C1 segment of cervical spinal cord (tissue), 14 donors: ENCODE measurements at places on chromosomes 2 and 18.

- DNase-seq: no peak
These were observed 132.0 kb downstream of the ZNF804A start for GRCh38 chr2:184730288-184730687.

DNA sequence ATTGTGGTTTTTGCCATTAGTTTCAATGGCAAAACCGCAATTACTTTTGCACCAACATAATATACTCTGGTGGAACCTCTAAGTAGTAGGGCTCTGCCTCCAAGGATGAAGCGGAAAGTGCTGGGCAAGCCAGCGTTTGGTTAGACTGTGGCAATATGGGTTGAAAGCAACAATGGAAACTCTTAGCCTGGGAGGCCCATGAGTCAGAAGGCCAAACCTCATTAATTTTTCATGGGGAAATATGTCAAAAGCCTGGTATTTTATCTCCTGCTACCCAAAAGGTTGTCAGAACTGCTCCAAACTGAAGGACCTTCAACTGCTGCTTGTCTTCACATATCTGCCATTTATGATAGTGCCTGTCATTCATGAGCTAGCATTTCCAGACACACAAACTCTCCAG lies 179.1 kb upstream of the CYP26B1 start:
- DNase-seq: no peak

DNA sequence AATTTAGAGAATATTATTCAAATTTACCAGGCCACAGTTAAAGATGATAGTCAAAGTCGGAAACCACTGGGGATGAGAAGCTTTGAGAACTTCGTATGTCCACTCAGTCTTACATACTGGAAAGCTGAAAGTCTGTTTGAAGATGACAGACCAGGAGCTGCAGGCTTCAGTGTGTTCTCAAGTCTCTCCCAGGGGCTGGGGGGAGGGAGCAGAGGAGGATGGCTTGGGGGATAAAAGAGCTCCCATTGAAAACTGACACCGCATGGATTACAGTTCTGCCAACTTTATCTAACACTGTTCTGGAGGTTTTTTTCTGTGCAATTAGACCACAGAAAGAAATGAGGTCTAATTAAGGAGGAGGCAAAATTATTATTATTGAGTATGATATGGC lies 170.5 kb upstream of the ALKAL2 start:
- DNase-seq: no peak

DNA sequence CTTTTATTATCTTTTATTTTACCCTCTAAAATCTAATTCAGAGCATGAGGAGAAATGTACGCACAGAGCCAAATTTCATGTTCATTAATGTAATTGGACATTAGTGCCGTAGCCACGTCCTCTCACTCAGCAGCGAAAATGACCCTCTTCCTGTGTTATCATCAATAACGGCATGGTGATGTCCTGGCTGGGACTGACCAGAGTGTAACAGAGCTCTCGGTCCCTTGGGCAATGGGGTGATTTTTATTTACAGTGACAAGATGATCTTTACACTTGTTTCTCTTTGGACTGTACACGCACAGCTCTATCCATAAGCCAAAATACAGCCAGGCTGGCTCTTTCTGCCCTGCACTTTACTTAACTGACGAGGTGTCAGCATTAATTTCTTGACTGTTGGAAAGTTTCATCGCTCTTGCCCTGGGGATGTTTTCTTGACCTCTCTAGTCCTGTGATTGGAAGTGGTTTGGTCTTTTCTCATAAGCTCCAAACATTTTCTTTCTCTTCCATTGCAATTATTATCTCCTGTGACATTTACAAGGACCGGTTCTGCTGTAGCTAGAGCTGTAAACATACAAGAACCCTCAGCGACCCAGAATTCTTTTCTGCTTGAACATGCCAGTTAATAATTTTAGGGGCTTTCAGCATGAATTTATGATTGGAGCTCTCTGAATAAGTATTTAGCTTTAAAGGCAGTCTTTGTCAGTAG lies 308.0 kb upstream of the PIK3C3 start:
- DNase-seq: no peak

- no peak for DNase-seq
These were observed 89.5 kb downstream of the MRPS9 start for GRCh38 chr2:105127289-105127915.

GRCh38 chr2:95059656-95060370 lies 34.3 kb downstream of the MAL start:
- DNase-seq: no peak

DNA sequence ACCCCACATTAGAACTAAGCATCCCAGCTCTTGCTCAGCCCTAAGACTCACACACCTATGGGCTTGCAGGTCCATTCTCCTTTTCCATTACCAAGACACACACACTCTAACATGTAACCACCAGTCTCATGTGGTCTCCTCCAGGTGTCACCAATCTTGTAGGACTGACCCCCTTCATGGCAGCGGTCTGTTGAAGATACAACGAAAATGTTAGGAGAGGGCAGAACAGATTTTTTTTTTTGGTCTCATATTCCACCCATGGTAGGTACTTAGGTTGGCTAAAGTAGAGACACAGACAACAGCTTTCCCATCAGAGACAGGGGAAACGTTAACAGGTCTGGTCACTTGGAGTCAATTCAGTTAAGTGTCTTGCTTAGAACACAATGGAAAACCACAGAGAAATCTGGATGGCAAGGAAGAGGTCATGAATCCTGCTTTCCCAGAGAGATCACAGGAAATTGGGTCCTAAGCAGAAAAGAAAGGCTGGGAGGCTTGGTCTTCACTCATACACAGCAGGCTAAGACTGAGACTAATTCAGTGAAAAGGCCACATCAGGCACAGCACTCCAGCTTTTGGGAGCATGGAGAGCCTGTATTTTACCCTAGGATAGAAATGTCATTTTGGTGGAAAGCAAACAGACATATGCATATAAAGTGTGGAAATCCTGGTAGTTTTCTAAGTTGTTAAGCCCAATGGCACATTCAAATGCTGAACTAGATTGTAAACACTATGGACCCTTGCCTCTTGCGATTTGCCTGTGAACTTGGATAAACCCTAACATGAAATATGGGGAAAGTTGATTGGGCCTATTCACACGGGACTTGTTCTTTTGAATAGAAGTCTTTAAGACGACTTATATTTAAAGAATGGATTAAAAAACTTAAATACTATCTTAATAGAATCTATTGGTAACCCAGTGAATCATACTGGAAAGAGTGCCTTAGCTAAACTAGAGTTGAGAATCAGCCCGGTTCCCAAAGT lies 3.8 kb downstream of the FN1 start:
- DNase-seq: no peak

DNA sequence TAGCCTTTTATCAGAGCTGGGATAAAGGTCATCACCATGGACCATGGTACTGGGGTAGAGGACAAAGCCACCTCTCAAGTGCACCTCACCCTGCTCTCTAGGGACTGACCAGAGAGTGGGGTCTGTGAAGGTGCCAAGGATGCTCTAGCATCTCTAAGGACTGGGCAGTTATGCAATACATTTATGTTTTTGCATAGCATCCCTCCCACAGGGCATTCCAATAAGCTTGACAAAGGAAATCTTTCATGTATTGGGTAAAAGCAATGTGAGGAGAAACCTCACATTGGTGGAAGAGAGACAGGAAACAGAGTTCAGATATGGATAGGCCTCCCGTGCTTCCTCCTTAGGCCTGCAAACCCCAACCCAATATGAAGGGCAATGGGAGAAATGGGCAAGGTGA lies 31.6 kb downstream of the STK39 start:
- no peak for DNase-seq

DNA sequence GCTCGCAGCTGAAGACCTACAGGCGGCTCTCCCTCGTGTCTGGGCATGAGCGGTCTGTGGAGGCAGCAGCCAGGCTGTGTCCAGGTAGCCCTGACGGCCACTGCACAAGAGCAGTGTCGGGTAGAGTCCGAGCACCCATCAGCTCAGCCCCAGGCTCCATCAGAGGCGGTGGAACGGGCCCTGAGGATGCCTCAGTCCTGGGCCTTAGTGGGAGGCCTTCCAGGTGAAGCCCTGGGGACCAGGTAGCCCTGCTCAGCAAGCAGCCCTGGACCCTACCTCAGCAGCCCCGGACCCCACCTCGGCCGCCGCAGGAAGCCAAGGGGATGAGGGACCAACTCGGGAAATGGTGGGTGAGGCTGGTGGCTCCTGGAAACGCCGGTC lies 21.3 kb upstream of the KLF11 start:
- DNase-seq: no peak

GRCh38 chr2:55169359-55169758 lies 62.7 kb downstream of the CLHC1 start:
- no peak for DNase-seq

GRCh38 chr2:64698177-64698643 lies 44.5 kb upstream of the SERTAD2 start:
- no peak for DNase-seq

- DNase-seq: no peak
These were observed 117.3 kb downstream of the MSH2 start for GRCh38 chr2:47520302-47520630.

GRCh38 chr2:204205538-204205937 lies 269.0 kb downstream of the ICOS start:
- DNase-seq: no peak

DNA sequence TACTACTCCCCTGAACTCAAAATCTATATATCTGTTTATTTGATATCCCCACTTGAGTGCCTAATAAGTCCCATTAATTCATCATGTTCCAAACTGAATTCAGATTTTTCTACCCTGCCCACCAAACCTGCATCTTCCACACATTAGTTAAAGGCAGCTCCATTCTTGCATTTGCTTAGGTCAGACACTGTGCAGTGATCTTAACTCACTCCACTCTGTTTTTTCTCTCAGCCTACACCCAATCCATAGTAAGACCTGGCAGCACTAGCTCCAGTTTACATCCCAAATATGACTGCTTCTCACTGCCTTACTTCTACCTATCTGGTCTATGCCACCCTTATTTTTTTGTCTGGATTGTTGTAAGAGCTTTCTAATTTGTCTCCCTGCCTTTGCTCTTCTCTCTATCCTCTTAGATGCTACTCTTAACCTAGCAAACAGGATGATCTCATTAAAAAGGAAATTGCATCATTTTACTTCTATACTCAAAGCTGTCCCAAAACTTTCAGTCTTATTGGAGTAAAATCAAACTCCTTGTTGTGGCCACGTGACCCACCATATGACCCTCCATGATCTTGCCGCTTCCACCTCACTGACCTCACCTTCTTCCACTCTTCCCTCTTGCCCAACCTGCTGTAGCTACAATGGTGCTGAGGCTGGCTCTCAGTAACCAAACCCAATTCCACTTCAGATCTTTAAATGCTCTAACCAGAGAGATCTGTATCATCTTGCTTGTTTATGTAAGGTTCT lies 274.9 kb upstream of the FANCL start:
- DNase-seq: no peak

- DNase-seq: no peak
These were observed 2.4 kb upstream of the CETN1 start for GRCh38 chr18:577643-578375.

GRCh38 chr2:220455351-220455990 lies 828.0 kb downstream of the SLC4A3 start:
- DNase-seq: no peak

- DNase-seq: no peak
These were observed 36.4 kb downstream of the OLA1 start for GRCh38 chr2:174211954-174212353.

- no peak for DNase-seq
These were observed 79.8 kb upstream of the CCDC141 start for GRCh38 chr2:179129574-179130238.

DNA sequence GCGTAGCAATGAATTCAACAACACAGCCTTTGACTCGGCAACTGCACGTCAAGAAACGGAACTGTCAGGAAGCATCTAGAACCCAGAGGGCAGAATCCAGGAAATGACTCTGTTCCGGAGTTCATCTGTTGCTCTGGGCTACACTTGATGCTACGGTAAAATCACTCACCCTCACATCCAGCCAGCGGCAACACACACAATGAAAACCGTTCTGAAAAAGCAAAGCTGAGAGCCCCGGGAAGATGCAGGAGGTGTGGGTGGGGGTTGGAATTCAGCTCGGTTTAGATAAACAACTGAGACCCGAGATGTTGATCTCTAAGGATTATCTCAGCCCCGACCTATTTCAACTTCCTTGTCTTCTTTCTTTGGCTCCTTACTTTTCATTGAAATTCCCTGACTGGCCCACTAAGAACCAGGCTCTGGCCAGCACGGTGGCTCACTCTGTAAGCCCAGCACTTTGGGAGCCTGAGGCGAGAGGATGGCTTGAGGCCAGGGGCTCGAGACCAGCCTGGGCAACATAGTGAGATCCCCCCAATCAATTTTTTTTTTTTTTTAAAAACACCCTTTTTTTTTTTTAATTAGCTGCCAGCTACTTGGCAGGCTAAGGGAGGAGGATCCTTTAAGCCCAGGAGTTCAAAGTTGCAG lies 13.3 kb upstream of the RAB17 start:
- DNase-seq: peak; percentile 21

DNA sequence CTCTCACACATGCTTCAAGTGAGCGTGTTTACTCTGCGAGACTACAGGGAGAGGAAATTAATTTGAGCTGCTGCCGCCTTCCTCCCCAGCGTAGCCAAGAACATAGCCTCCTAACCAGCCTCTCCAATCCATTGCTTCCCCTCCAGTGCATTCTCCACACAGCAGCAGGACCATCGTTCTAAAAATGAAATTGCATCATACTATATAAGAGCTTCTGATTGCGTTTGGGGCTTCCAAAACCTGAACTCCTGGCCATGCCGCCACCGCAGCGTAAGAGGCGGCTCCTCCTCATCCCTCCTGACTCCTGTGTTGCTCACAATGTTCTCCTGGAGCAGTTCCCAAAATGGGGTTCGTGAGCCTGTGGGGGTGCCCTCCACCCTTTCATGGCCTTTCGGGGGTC lies 142.1 kb downstream of the MYT1L start:
- DNase-seq: no peak

GRCh38 chr18:51151568-51152511 lies 45.6 kb downstream of the MEX3C start:
- DNase-seq: no peak
